ENCODE measurements at places on chromosomes 16 and 17.

DNA sequence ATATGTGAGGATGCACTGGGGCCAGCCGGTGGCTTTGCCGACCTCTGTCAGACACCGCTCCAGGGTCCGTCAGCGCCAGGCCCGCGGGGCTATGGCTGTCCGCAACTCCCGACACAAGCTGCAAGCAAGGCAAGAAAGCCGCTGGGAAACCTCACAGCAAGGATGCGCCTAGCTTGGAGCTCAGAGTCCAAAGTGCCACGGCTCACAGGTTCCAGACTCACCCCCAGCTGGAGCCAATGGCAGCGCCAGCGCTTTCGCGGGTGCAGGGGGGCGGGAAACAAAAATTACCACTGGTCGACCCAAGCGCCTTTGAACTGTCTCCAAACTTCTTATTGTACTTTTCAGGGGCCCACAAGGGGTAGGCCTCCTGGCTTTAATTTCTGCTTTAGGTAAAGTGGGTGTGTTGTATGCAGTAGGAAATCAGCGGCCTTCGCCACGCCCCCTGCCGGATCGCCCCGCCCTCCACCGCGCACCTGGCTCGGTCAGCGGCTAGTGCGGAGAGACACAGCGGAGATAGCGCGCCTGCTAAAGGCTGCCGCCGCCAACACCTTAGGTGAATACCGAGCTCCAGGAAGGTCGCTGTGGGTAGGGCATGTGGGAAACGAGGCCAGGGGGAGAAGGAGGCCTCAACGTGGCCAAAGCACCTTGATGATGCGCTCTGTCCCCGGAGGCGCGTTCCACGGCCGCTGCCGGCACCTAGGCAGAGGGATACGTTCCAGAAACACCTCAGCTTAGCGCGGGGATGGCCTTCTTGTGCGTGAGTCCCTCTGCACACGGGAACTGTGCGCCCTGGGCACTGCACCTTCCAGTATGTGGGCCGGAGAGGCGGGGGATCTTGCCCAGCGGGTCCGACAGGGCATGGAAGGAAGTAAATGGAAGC, 61.0 kb upstream of the RBL2 start:
- no peak for DNase-seq
- peaks cover 11% of the 10 kb centered on the region for H3K27me3 ChIP-seq
- H3K4me1 ChIP-seq = no peaks in the 10 kb centered on the region
- H3K4me3 ChIP-seq = peak overlapping the region; percentile 4
- H3K36me3 ChIP-seq = no peaks in the 10 kb centered on the region
- H3K27ac ChIP-seq = no peak overlapping the region

DNA sequence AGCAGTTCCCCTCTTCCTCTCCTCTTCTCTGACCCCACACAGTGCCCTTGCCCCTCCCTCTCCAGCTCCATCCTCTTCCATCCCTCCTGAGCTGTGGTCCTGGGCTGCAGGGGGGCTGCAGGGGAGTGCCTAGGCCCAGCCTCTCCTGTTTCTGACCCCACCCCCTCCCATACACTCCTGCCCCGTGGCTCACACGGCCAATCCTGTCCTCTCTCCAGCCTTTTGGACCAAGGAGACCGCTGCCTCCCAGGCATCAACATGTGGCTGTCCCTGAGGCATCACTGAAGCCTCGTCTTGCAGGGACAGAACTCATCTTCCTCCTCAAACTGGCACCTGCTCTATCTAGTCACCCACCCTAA, 6.7 kb downstream of the CLUH start:
- H3K4me1 ChIP-seq = peaks cover 13% of the 10 kb centered on the region
- no peak overlapping the region for H3K4me3 ChIP-seq
- DNase-seq = no peak
- no peaks in the 10 kb centered on the region for H3K27me3 ChIP-seq
- H3K36me3 ChIP-seq = peaks cover 13% of the 10 kb centered on the region
- H3K27ac ChIP-seq = no peak overlapping the region

- H3K4me1 ChIP-seq = peaks cover 4% of the 10 kb centered on the region
- H3K36me3 ChIP-seq = no peaks in the 10 kb centered on the region
- H3K4me3 ChIP-seq = no peak overlapping the region
- no peak overlapping the region for H3K27ac ChIP-seq
- no peak for DNase-seq
Observed at GRCh38 chr16:78259873-78260272, 160.4 kb downstream of the WWOX start.

- DNase-seq = no peak
- H3K27me3 ChIP-seq = no peaks in the 10 kb centered on the region
- no peaks in the 10 kb centered on the region for H3K36me3 ChIP-seq
- H3K27ac ChIP-seq = no peak overlapping the region
- no peak overlapping the region for H3K4me3 ChIP-seq
Observed at GRCh38 chr16:69399361-69399760, 13.6 kb upstream of the TERF2 start.

DNA sequence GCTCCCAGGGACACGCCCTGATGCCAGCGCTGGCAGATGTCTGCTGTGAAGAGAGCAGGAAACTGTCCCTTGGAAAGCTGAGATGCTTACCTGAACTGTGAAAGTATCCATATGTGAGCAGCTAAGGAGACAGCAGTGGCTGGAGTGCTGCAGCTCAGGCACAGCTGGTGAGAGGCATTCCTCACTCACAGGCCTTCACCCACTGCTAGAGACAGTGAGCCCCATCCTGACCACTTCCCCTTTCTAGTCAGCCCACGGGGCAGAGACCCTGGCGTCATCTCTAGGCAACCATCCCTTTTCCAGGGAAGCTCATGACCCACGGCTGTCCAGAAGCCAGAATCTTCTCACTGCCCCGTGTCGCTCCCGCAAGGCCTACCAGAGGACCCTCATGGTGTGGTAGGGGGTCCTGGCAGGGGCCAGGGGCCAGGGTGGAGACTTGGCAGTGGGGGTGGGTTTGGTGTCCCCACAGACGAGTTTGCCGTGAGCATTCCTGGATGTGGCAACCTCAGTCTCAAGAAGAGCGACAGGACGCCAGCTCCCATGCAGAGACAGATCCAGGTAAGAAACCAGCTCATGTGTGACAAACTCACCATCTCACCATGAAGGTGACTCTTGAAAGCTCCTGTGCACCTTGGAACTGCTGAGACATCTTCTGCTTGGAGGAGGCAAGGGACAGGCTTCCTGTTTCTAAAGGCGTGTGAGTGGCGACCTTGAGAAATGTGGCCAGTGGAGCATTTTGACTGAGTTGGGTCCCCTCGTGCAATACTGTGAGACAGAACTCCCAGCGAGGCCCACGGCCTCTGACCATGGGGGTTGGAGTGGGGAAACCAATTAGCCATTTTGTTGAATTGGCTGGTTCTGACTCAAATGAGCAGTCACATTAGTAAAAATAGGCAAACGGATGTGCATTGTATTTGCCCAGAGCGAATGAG, at the start of gene SCIMP:
TSS of gene SCIMP (minus strand) at position 216 of the 932 bp plus-strand sequence. CDS start at position 111, 105 bp downstream.
- DNase-seq = no peak
- H3K4me1 ChIP-seq = no peaks in the 10 kb centered on the region

- no peak overlapping the region for H3K27ac ChIP-seq
- no peak for DNase-seq
- no peaks in the 10 kb centered on the region for H3K27me3 ChIP-seq
- no peak overlapping the region for H3K4me3 ChIP-seq
- no peaks in the 10 kb centered on the region for H3K36me3 ChIP-seq
- H3K4me1 ChIP-seq = no peaks in the 10 kb centered on the region
Observed at GRCh38 chr17:13626703-13627102, 25.0 kb upstream of the HS3ST3A1 start.

- H3K36me3 ChIP-seq = no peaks in the 10 kb centered on the region
- H3K4me1 ChIP-seq = peaks cover 29% of the 10 kb centered on the region
- H3K4me3 ChIP-seq = no peak overlapping the region
- DNase-seq = no peak
Observed at GRCh38 chr17:80692931-80693467, 148.4 kb downstream of the RPTOR start.

- H3K27me3 ChIP-seq = no peaks in the 10 kb centered on the region
- no peak overlapping the region for H3K27ac ChIP-seq
- peaks cover 5% of the 10 kb centered on the region for H3K4me1 ChIP-seq
- H3K4me3 ChIP-seq = no peak overlapping the region
Observed at GRCh38 chr17:79022507-79022991, 1.4 kb upstream of the C1QTNF1 start.

DNA sequence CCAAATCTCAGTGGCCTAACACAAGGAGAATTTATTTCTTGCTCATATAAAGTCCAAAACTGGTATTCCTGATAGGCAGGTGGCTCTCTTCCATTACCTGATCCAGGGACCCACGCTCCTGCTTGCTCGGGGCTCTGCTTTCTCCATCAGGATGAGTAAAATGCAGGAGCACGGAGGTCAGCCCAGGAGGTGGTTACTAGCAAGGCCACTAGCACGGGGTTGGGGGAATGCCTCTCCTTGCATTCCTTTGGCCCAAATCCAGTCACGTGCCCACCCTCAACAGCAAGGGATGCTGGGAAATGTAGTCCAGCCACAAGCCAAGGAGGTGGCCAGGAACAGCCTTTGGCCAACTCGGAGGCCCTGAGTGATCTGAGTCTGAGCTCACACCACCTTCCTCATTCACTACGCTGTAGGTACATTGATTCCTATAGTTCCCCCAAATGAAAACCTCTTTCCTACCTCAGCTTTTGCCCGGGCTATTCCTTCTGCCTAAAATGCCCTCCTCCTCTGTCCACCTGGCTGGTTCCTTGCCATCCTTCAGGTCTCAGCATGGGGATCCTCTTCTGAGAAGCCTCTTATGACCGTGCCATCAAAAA, 38.3 kb upstream of the HAPSTR1 start:
- no peak overlapping the region for H3K27ac ChIP-seq
- peaks cover 2% of the 10 kb centered on the region for H3K4me1 ChIP-seq
- no peaks in the 10 kb centered on the region for H3K36me3 ChIP-seq
- DNase-seq = peak; percentile 82

DNA sequence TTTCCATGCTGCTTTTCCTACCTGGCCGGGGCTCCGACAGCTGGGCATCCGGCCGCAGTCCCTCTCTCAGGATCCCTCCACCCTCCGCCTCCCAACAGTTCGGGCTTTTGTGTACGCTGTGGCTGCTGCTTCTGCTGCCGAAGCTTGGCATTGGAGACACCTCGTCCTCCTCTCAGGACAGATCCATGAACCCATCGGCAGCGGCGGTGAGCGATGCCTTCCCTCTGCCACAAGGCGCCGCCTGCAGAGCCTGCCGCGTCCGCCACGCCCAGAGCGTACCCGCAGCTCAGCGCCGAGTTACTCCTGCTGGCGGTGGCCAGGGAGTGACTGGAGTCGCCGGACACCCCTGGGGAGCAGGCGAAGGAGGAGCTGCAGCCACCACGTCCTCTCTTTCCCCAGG, 2032.8 kb downstream of the TP53TG3F start:
- H3K27ac ChIP-seq = no peak overlapping the region
- no peaks in the 10 kb centered on the region for H3K36me3 ChIP-seq
- no peaks in the 10 kb centered on the region for H3K27me3 ChIP-seq
- no peaks in the 10 kb centered on the region for H3K4me1 ChIP-seq

- no peak overlapping the region for H3K4me3 ChIP-seq
- no peak overlapping the region for H3K27ac ChIP-seq
- no peaks in the 10 kb centered on the region for H3K27me3 ChIP-seq
- H3K4me1 ChIP-seq = no peaks in the 10 kb centered on the region
Observed at GRCh38 chr17:72158895-72159885, 38.4 kb downstream of the SOX9 start.

- H3K27ac ChIP-seq = no peak overlapping the region
- peaks cover 98% of the 10 kb centered on the region for H3K36me3 ChIP-seq
- no peaks in the 10 kb centered on the region for H3K27me3 ChIP-seq
- H3K4me1 ChIP-seq = no peaks in the 10 kb centered on the region
- DNase-seq = no peak
Observed at GRCh38 chr16:24955975-24956731, 59.0 kb downstream of the ARHGAP17 start.

DNA sequence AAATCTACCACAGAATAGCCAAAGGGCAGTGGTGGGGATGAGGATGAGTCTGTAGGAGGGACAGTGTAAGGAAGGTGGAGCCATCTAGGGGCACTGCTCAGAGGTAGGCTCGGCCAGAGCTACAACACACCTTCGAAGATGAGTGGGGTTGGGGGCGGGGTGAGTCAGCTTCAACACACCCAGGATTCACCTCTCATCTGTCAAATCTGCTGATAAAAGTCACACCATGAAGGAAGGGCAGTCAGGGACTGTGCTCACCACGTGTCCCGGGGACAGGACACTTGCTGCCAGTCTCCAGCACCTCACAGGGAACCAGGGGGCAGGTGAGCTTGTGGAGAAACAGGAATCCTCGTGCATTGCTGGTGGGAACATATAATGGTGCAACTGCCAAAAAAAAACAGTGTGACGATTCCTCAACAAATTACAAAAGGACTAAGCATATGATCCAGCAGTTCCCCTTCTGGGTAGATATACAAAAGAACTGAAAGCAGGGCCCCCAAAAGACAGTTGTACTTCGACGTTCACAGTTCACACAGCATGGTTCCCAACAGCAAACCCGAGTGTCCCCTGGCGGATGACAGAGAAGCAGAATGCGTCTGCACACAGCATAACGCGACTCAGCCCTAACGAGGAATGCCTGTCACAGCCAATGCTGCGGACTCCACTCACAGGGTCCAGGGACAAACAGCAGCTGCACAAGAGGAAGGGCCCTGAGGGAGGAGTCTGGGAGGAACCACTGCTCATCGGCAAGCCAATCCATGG, 133.1 kb downstream of the ANKRD11 start:
- H3K4me3 ChIP-seq = no peak overlapping the region
- peaks cover 8% of the 10 kb centered on the region for H3K4me1 ChIP-seq
- H3K36me3 ChIP-seq = peaks cover 3% of the 10 kb centered on the region
- peak; percentile 26 for DNase-seq
- no peaks in the 10 kb centered on the region for H3K27me3 ChIP-seq
- H3K27ac ChIP-seq = no peak overlapping the region

GRCh38 chr17:80068301-80069222, 32.1 kb downstream of the CCDC40 start:
- H3K27ac ChIP-seq = no peak overlapping the region
- no peak overlapping the region for H3K4me3 ChIP-seq
- peaks cover 14% of the 10 kb centered on the region for H3K36me3 ChIP-seq
- no peak for DNase-seq

GRCh38 chr17:15453246-15453645, 14.2 kb downstream of the CDRT4 start:
- H3K27ac ChIP-seq = no peak overlapping the region
- H3K36me3 ChIP-seq = no peaks in the 10 kb centered on the region
- no peak for DNase-seq
- H3K4me3 ChIP-seq = no peak overlapping the region
- no peaks in the 10 kb centered on the region for H3K27me3 ChIP-seq

DNA sequence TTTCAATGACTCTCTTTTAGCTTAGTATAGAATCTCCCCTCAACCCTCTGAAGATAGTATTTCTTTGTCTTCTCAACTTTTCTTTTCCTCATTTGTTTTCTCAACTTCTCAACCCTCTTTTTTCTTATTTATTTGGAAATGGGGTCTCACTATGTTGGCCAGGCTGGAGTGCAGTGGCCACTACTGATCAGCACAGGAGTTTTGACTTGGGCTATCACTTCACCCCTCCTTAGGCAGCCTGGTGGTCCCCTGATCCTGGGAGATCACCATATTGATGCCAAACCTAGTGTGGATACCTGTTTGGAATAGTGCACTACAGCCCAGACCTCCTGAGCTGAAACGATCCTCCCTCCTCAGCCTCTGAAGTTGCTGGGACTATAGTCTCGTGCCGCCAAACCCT, 79.8 kb downstream of the PITPNC1 start:
- no peak for DNase-seq
- H3K4me3 ChIP-seq = no peak overlapping the region
- peaks cover 2% of the 10 kb centered on the region for H3K4me1 ChIP-seq
- H3K27ac ChIP-seq = no peak overlapping the region
